ENCODE measurements at places on chromosomes 7 and 10.

DNA sequence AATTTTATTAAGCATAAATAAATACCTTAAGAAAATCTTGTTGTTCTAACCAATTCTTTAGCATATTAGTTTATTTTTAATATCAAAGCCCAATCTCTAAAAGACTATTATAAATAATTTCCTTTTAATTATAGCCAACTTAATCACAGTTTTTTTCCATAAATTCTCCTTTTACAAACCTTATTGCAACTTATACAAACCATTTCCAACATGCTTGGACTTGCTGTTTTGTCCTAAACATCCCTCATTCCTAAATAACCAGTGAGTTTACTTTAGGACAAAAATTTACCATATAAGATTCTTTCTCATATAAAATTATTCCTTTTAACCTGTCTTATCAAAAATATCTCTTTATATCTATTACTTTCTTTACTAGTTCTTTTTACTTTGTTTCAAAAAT is 25.2 kb upstream of the LSM8 start:
- no peak for DNase-seq

- DNase-seq: no peak
Measured at GRCh38 chr7:87498893-87499292, 23.4 kb upstream of the ABCB4 start.

GRCh38 chr10:130351466-130352290 is 215.5 kb downstream of the GLRX3 start:
- no peak for DNase-seq

DNA sequence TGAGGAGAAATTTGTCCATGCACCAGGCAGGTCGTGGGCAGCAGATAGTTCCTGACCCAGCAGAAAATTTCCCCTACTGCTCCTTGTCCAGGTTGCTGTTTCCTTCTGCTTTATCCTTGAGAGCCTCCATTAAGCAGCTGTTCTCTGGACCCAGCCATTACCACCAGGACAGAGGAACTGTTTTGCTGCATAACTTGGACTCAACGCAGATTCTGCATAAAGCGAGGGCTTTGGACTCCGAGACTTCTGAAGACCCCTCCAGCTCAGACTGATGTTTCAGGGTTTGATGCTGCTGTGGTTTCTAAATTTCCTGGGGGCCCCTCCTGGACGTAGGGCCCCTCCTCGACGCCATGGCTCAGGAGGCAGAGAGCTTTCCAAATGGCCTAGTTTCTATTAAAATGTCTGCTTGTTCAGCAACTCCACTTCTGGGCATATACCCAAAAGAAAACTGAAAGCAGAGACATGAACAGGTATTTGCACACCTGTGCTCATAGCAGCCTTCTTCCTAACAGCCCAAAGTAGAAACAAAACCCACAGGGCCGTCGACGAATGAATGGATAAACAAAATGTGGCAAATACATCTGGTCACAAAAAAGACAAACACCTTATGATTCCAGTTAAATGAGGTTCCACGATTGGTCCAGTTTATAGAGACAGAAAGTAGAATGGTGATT is 28.3 kb upstream of the LMTK2 start:
- no peak for DNase-seq
